ENCODE measurements at places on chromosomes 3 and 15.

GRCh38 chr3:128884992-128885391 lies 5.6 kb downstream of the ACAD9 start:
- peak; percentile 27 for DNase-seq

GRCh38 chr15:75751116-75751875 lies 38.6 kb upstream of the CSPG4 start:
- DNase-seq: no peak

DNA sequence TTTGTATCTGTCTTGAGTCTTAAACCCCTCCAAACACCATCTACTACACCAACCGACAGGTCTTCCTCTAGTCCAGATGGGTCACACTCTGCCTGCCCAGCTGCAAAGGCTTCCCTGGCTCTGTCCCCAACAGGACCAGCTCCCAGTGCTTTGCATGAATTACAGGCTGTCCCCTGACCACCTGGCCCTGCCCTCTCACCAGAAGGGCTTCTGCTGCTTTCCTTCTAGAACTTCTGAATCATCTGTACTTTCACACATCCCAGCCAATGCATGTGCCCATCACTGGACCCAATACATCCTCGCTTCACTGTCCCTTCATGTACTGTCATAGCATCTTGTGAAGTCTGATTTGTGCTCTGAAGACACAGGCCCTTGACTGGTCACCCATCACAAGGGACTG lies 53.6 kb downstream of the HOMER2 start:
- DNase-seq: no peak

DNA sequence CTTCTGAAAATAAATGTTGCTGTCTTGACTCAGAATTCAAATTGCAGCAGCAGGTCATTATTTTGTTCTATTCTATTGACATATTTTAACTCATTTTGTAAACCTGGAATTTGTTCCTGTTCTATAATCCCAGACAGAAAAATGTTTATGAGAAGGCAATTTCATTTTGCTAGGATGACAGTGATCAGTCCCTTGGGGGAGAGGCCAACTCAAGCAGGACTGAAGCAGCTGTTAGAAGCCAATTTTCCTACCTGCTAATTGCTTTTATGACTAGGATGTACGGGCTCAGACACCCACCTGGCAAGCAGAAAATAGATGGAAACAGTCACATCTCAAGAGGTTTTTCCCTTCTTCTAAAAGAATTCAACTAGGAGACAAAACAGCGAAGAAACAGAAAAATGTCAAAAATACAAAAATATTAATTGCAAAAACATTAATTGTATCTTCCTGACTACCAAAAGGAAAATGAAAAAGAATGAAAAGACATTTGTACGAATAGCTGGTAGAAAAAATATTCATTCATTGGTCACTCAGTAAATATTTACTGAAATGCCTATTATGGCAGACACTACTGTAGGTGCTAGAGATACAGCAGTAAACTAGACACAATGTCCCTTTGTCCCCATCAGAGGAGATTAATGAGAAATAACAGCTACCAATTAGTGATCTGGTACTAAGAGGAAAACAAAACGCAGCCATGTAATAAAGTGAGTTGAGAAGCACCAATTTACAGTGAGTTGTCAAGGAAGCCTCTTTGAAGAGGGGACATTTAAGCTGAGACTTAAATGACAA lies 73.5 kb downstream of the PEAK1 start:
- no peak for DNase-seq

DNA sequence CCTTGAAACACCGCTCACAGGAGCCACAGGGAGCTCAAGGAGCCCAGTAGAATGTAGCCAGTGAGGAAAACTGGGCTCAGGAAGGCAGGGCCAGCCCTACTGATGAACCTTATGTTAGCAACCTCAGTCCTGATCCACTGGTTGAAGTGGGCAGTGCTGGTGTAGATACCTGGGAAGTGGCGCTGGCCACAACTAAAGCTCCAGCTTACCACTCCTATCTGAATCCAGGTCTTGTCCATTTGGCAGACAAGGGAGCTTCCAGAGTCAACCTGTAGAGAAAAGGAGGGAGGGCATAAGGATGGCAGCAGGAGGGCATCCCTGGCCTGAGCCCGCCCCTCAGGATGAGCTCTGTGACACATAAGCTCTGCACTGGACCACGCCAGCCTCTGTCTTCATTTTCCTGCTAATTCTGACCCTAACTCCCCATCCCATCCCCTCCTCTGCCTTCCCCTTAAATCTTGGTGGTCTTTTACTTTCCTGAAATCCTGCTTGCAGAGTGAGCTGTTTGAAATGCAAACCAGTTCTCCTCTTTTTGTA lies 2.1 kb upstream of the PRSS50 start:
- peak; percentile 32 for DNase-seq

GRCh38 chr3:108546247-108546646 lies 35.9 kb upstream of the MYH15 start:
- DNase-seq: no peak

DNA sequence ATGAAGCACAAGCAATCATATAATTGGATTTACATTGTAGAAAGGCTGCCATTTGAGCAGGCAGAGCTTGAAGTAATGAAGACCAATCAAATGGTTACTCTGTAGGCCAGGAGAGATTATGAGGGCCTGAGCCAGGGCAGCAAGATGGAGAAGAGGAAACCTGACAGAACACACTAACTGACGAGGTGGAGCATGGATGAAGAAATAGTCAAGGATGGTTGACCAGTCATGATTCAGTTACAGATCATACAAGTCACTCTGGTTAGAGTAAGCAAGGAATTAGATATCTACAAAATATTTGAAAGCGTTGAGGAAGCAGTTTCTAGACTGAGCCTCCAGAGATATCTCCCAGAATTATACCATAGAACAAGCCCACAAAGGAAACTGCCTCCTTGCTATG lies 101.8 kb upstream of the THSD4 start:
- no peak for DNase-seq

DNA sequence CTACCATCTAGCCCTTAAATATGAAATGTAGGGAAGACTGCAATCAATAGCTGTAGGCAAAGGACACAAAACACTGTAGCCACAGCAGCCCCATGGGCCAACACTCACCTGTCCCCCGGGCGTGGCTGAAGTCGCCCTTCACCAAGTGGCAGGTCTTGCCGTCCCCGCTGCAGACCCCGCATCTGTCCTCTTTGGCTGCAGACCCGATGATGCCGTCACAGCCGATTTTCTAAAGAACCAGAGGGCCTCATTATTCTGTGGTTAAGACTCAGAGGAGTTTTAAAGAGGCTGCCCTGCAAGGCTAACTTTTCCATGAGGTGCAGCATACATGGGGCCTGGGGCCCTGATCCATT lies 245.6 kb downstream of the ADAMTS17 start:
- no peak for DNase-seq

- peak; percentile 76 for DNase-seq
These were observed 40.0 kb downstream of the FMN1 start for GRCh38 chr15:33154351-33155166.

DNA sequence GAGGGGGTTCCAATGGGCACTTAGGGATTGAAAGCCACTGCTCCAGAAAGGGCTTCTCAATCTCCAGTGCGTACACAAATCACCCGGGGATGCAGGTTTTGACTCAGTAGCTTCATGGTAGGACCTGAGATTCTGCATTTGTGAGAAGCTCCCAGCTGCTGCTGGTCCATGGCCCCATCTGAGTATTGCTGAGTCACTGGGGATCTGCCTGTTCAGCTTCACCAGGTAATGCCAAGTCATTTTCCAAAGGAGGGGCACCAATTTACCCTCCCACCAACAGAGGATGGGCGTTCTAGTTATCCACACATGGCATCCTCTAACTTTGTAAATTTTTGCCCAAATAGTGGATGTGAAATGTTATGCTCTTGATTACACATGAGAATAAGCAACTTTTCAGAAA lies 12.9 kb upstream of the CEMIP start:
- DNase-seq: no peak

- no peak for DNase-seq
These were observed 191.9 kb downstream of the STT3B start for GRCh38 chr3:31724651-31725050.

GRCh38 chr15:76973362-76973743 lies 21.6 kb upstream of the PSTPIP1 start:
- DNase-seq: no peak

- DNase-seq: no peak
These were observed 359.4 kb downstream of the VPS13C start for GRCh38 chr15:61700803-61701202.

DNA sequence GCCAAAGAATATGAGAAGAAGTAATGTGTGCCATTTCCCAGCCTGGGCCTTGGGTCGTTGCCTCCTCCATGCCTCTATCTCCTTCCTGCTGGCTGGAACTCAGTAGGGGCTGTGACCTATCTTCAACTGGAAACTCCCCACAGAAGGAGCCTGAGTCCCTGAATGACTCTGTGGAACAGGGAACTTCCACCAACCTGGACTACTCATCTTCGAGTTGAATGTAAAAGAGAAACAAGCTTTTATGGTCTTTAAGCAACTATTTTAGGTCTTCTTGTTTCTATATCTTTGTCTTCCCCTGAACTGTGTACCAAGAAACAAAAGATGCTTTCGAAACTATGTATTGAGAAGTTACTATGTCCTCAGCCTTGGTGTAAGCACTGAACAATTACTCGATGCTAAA lies 355.3 kb upstream of the NR2F2 start:
- no peak for DNase-seq

DNA sequence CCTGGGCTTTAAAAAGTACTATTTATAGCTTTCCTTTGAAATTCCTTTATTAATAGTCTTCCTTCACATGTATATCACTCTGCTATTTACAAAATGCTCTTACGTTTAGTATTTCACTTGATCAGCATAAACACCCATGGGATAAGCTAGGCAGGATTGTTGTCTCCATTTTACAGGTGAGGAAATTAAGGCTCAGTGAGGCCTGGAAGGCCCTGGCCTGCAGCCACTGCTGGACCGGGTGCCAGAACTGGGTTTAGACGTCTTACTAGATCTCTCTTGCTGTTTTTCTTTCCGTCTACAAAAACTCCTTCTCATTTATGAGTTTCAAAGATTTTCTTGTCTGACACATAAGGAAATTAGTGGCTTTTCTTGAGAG lies 236.4 kb downstream of the LPP start:
- DNase-seq: no peak

GRCh38 chr3:41652506-41652905 lies 309.4 kb downstream of the ULK4 start:
- DNase-seq: no peak

All from sigmoid colon (tissue), 7 donors.